ENCODE measurements at places on chromosomes 6 and 20.

- DNase-seq = no peak
Observed at GRCh38 chr20:1212023-1212422, 8.8 kb downstream of the C20orf202 start.

GRCh38 chr6:20688710-20689500 is 154.6 kb downstream of the CDKAL1 start:
- no peak for DNase-seq

DNA sequence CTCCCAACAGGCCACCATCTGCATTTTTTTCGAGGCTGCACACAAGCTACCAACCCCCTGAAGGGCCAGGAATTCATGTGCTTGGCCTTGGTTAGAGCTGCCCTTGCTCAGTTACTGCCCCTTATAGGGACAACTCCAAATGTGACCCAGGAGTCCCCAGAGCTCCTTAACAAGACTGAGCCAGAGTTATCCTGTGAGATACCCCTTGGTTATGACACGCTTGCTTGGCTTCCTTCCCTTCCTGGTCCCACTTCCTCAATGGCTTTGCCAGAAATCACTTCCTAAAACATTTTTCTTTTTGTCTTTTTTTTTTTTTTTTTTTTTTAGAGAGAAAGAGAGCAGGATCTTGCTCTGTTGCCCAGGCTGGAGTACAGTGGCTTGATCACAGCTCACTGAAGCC is 8.9 kb downstream of the TREM1 start:
- no peak for DNase-seq

DNA sequence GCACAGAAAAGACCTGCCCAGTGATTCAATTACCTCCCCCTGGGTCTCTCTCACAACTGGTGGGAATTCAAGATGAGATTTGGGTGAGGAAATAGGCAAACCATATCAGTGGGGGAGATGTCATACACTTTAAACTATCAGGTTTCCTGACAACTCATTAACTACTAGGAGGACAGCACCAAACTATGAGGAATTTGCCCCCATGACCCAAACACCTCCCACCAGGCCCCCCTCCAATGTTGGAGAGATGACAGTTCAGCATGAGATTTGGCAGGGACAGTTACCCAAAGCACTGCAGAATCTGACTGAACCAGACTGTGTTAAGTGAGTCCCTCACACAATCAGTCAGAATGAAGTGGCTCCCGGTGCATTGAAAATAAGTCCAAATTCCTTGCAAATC is 148.0 kb downstream of the TTLL2 start:
- no peak for DNase-seq

DNA sequence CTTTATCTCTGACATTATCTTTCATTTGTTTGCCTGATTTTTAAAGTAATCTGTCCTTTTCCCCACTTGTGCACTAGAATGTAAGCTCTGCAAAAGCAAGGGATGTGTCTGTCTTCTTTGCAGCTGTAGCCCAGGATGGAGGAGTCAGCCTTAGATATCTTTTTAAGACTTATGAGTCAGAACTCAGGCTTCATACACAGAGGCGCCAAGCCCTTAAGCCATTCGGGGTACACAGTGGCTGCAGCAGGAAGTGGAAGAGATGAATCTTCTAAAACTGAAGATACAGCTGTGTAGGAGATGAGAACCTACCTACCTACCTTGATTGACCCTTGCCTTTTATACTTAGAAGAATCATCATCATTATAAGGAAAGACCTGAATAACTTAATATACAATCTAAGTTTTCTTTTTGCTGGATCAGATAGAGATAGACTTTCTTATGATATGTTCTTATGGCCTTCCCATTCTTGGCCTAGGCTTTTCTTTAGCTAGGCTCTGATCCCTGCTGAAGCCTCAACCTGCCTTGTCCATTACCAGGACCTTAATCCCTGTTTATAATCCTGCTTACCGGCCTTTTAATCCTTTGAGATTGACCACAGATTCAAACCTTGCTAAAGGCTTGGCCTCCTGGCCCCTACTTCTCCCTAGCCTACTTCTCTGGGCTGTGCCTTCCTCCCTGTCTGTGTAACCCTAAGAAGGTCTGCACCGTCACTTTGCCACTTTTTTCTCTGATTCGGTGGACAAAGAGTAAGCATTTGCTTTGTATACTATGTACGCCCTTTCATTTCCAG is 304.5 kb downstream of the PRL start:
- no peak for DNase-seq

GRCh38 chr6:158030380-158031300 is 49.0 kb downstream of the SYNJ2 start:
- no peak for DNase-seq

- no peak for DNase-seq
Observed at GRCh38 chr6:12891595-12891994, 175.0 kb downstream of the PHACTR1 start.

- DNase-seq = no peak
Observed at GRCh38 chr6:4928426-4928825, 75.4 kb downstream of the RPP40 start.

- DNase-seq = no peak
Observed at GRCh38 chr6:44554861-44555260, 167.4 kb downstream of the CDC5L start.

DNA sequence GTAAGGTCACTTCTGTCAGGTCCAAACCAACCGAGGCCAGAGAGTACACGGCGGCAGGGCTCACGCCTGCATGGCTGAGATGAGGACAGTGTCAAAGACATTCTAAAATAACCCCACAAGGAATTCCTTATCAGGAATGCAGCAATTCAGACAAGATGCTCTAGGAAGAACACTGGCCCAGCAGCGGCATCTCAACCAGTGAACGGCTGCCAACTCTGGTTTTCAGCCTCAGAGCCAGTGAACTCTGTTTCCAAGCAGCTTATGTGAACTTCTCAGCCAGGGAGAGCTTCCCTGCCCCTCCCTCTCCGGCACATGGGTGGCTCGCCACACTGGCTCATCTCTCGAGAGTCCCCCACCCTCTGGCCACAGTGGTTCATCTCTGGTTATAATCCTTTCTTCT is 36.9 kb downstream of the KCNQ2 start:
- no peak for DNase-seq

GRCh38 chr20:62534526-62535221 is 58.9 kb upstream of the GATA5 start:
- no peak for DNase-seq

DNA sequence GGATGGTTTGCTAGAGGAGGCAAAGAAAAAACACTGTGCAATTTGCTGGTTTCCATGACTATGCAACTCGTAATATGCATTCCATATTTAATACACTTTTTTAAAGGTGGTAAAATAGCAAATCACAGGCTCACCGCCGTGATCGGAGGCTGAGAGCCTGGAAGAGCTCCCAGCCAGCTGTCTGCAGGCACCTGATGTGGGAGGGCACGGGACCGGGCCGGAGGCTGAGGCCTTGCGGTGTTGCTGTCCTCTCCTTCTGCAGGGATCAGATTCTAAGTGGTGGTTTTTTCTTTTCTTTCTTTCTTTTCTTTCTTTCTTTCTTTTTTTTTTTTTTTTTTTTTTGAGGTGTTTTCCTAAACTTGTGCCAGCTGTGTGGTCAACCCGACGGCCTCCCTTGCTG is 282.3 kb downstream of the CDH4 start:
- no peak for DNase-seq

DNA sequence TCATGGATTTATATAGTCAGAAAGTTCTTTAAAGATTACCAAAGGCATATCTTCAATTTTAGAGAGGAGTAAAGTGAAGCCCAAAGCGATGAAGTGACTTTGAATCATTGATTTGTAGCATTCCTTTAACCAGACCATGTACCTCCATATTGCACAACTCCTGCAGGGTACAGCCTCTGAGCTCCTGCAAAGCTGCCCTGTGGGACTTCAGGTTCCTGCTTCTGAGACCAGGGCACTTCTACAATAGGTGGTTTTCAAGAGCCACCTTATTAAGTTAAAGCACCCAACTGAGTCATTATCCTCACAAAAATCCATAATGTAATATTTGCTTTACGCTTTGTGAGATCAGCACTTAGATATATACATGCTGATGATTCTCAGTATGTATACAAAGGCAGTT is 270.7 kb upstream of the RGS17 start:
- DNase-seq = no peak

DNA sequence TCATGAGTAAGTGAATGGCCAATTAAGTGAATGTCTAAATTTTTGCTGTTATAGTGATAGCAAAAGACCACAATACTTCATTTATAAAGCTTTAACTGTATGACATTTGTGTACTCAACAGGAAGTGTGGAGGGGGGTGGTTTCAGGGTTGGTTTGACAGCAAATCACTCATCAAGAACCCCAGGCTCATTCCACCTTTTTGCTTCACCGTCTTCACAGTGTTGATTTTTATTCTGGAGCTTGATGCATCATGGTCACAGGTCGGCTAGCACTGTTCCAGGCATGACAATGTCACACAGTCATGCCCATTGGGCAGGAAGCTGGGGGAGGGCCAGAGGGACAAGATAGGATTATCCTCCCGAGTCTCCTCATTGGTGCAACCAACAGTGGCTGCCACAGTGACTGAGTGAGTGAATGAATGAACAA is 75.0 kb downstream of the MDGA1 start:
- DNase-seq = peak; percentile 16

GRCh38 chr6:10495029-10495428 is 26.1 kb upstream of the GCNT2 start:
- no peak for DNase-seq

DNA sequence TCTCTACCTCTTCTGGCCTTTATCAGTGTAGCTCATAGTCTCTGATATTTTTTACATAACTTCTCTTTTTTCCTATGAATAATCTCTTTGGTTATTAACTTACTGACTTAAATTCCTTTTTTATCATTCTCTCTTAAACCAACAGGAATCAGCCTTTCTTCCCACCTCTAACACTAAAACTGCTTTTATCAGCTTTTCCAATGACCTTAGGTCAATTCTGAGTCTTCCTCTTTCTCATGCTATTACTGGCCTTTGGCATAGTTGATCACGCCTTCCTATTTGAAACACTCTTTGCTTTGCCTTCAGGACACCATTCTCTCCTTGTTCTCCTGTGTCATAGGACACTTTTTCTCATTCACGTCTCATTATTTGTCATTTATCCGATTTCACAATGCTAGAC is 8.1 kb upstream of the HINT3 start:
- no peak for DNase-seq

DNA sequence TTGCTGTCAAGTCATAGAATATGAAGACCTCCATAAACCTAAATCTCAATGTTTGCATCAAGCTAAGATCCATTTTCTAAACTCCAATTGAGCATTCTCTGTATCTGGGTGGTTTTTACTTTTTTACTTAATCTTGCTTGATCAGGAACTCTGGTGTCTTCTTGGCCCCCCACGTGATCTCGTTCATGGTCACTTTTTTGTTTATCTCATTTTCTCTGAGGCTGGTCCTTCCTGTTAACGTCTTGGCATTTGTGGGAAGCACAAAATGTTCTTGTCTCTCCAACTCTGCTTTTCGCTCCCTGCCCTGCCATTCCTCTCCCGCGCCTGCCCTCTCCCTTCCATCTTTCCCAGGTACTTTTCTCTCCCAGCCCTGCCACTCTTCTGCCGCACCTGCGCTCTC is 14.0 kb upstream of the MAPRE1 start:
- no peak for DNase-seq

DNA sequence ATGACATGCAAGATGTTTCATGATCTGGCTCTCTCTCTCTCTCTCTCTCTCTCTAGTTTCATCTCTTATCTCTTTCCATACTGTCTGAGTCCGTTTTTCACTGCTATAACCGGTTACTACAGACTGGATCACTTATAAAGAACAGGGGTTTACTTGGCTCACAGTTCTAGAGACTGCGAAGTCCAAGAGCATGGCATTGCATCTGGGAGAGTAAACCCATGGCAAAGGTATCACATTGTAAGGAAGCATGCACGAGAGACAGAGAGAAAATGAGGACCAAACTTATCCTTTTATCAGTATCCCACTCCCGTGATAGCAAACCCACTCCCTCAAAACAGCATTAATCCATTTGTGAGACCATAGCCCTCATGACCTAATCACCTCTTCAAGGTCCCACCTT is 7.2 kb upstream of the AGPAT4 start:
- no peak for DNase-seq

DNA sequence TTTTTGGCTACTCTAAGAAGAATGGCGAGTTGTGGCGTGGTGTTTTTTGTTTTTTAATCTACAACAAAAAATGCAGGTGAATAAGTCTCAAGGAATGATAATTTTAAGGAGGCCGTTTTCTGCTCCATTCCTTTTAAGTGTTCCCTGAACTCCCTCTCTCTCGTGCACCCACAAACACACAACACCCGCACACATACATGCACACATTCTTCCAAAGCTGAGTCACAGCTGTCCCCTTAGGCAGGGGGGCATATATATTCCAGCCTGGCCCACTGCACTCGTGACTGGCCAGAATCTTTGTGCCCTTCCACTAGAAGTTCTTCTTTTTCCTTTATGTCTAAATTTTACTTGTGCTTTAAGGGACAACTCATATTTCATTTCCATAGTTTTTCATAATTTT is 405.7 kb downstream of the LMBRD1 start:
- DNase-seq = no peak

DNA sequence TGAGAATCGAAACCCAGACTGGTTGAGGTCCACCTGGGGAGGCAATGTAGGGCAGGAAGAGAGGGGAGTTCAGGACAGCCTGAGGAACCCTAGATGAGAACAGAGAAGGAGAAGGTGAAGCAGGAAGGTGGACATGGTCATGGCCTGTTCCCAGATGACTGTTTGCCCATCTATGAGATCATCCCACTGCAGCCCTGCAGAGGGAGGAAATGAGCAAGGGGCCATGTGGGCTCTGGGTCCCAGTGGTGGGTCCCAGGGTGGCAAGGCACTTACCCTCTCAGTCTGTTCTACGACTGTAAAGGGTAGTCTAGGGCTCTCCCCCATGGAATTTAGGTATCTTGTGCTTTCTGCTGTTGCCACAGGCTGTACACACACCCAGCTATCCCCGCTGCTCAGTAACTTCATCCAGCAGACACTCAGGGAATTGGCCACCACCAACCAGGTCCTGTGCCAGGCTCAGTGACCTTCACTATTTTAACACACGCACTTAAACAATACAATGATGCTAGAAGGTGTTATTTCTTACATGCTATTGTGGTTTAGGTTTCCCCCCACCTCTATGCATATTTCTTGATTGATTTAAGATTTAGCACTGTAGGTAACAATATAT is 89.8 kb downstream of the TOX2 start:
- no peak for DNase-seq

DNA sequence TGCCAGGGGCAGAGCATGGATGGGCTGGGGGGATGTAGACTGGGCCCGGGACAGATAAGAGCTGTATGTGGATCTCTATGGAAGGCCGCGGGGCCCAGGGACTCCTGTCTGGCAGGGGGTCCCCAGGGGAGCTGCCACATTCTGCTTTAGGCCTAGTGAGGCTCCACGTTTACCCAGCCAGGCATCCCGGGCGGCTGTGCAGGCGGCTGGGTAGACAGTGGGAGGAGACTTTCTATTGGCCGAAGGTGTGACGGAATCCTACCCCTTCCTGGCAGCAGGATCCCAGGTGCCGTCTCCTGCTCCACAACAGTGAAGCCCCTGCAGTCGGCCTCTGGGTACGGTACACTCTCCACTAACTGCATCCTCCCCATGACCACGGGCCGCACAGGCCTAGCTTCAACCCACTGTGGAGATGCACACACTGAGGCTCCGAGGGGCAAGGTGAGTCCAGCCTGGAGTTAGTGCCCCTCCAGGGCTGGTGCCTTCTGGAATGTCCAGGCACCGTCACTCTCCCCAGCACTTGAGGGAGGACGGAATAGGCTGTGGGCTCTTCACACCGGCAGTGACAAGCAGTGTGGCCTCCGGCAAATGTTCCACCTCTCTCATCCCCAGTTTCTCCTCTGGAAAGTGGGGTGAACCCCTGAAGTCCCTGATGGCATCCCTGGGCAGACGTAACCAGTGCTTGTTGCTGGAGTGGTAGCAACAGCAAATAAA is 36.8 kb upstream of the ZBP1 start:
- no peak for DNase-seq

- no peak for DNase-seq
Observed at GRCh38 chr6:63295553-63296194, 24.1 kb downstream of the LGSN start.

- no peak for DNase-seq
Observed at GRCh38 chr6:23446469-23446967, 679.5 kb upstream of the NRSN1 start.
